Nephron progenitor cell (in vitro differentiated cells): ENCODE measurements at places on chromosomes 12 and 14.
A peak's percentile ranks its signal among the peaks of the same experiment; 100 is the strongest.

- H3K27ac ChIP-seq: no peak overlapping the region
- H3K27me3 ChIP-seq: peaks cover 4% of the 10 kb centered on the region
- peaks cover 45% of the 10 kb centered on the region for H3K4me1 ChIP-seq
- H3K36me3 ChIP-seq: no peaks in the 10 kb centered on the region
- no peak for DNase-seq
- H3K4me3 ChIP-seq: no peak overlapping the region
These were observed 76.3 kb downstream of the PHLDA1 start for GRCh38 chr12:75955251-75955650.

GRCh38 chr12:125305231-125305630, 240.0 kb downstream of the AACS start:
- H3K27ac ChIP-seq: no peak overlapping the region
- no peak overlapping the region for H3K4me3 ChIP-seq
- no peak for DNase-seq

DNA sequence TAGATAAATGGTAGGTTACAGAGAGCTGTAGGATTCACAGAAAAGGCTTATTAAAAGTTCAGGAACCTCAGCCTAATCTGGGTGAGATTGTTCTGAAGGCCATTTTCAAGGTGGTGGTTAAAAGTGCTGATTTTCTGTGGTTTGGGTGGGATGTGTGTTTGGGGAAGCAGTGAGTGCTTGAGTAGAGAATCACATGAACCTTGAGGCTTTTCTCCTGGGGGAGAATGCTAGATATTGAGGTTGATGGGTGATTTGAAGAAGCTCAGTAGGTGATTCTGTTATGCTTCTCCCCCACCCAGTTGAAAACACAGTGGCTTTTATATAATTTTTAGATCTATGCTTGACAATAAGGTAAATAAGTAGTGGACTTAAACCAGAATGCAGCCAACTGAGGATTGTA, 420.9 kb downstream of the PCNX1 start:
- H3K27ac ChIP-seq: no peak overlapping the region
- peaks cover 54% of the 10 kb centered on the region for H3K4me1 ChIP-seq
- no peak for DNase-seq
- H3K36me3 ChIP-seq: peaks cover 36% of the 10 kb centered on the region

- no peak for DNase-seq
- no peak overlapping the region for H3K27ac ChIP-seq
- no peaks in the 10 kb centered on the region for H3K27me3 ChIP-seq
- peaks cover 25% of the 10 kb centered on the region for H3K4me1 ChIP-seq
These were observed 11.3 kb downstream of the ATP2B1 start for GRCh38 chr12:89697296-89697695.

DNA sequence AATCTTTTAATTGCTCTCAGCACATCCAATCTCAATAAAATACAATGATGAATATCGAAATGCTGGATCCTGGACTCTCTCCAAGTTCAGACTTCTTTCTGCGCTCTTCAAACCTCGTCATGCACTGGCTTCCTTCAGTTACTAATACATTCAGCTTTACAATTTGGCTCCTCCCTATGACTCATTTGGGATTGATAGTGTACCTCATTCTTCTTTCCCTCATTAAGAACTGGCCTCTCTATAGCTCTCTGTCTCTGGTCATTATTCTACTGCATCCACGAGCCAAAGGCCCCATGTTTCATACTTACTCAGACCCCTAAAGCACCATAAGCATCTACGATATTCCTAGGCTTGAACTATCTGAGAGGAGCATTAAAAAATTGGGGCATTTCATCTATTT, 4.9 kb downstream of the TSPAN8 start:
- H3K27me3 ChIP-seq: no peaks in the 10 kb centered on the region
- H3K4me3 ChIP-seq: no peak overlapping the region
- H3K27ac ChIP-seq: no peak overlapping the region
- H3K36me3 ChIP-seq: no peaks in the 10 kb centered on the region
- no peak for DNase-seq
- H3K4me1 ChIP-seq: peaks cover 5% of the 10 kb centered on the region

DNA sequence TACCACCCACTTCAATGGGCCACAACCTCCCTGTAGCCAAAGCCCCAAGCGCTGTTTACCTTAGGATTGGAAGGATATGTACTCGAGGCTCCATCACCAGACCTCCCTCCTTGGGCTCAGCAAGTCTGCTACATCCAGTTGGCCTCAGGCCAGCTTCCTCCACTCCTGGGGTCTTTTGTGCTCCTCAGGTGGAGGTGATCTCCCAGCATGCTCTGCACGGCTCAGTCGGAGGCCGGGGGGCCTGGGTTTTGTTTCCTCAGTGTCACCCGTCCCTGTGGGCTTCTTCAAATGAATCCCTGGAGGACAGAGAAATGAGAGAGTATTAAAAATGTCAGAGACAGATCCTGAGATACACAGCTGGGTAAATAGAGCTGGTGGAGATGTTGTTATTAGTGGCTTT, 723.1 kb upstream of the TBX3 start:
- no peak overlapping the region for H3K4me3 ChIP-seq
- no peaks in the 10 kb centered on the region for H3K36me3 ChIP-seq
- no peak for DNase-seq
- H3K27me3 ChIP-seq: peaks cover 13% of the 10 kb centered on the region

- DNase-seq: no peak
- H3K27me3 ChIP-seq: no peaks in the 10 kb centered on the region
- H3K27ac ChIP-seq: peak overlapping the region; percentile 79
- peak overlapping the region; percentile 99 for H3K4me3 ChIP-seq
- H3K36me3 ChIP-seq: peaks cover 28% of the 10 kb centered on the region
- H3K4me1 ChIP-seq: peaks cover 42% of the 10 kb centered on the region
These were observed 2.4 kb downstream of the KLHDC2 start for GRCh38 chr14:49770212-49770817.

- no peaks in the 10 kb centered on the region for H3K4me1 ChIP-seq
- no peak for DNase-seq
- H3K4me3 ChIP-seq: no peak overlapping the region
These were observed 368.6 kb upstream of the RGS6 start for GRCh38 chr14:71563492-71564153.

DNA sequence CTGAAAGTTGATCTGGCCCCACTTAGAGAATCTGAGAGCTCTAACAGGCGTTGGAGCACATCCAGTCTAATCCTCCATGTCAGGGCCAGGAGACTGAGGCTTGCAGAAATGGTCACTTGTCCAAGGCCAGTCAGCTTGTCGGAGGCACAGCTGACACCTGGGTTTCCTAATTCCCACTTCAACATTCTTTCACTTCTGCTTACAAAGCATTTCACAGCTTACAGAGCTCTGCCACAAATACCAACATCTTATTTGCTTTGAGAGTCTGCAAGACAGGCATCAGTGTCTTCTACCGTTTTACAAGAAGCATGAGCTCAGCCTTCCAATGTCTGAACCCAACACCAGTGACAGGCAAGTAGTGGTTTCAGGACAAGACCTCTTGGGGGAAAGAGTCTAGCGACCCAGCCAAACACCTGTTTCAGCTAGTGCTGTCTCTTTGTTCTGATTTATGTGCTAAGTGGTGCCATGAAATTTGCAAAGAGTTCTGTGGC, 31.8 kb downstream of the ISCA2 start:
- no peak overlapping the region for H3K27ac ChIP-seq
- DNase-seq: no peak
- H3K4me1 ChIP-seq: peaks cover 23% of the 10 kb centered on the region
- H3K27me3 ChIP-seq: peaks cover 33% of the 10 kb centered on the region
- H3K36me3 ChIP-seq: no peaks in the 10 kb centered on the region

- no peak overlapping the region for H3K4me3 ChIP-seq
- peaks cover 49% of the 10 kb centered on the region for H3K4me1 ChIP-seq
- H3K36me3 ChIP-seq: no peaks in the 10 kb centered on the region
- no peak overlapping the region for H3K27ac ChIP-seq
- no peak for DNase-seq
These were observed 7.7 kb downstream of the SETD3 start for GRCh38 chr14:99472937-99473336.

- no peak overlapping the region for H3K27ac ChIP-seq
- no peak overlapping the region for H3K4me3 ChIP-seq
- H3K4me1 ChIP-seq: peaks cover 19% of the 10 kb centered on the region
- H3K27me3 ChIP-seq: peaks cover 3% of the 10 kb centered on the region
- H3K36me3 ChIP-seq: no peaks in the 10 kb centered on the region
These were observed 61.7 kb downstream of the PPP1R36 start for GRCh38 chr14:64611358-64612020.

- peak overlapping the region; percentile 66 for H3K27ac ChIP-seq
- no peak for DNase-seq
- H3K4me3 ChIP-seq: no peak overlapping the region
- H3K36me3 ChIP-seq: no peaks in the 10 kb centered on the region
These were observed 238.8 kb downstream of the PAWR start for GRCh38 chr12:79451978-79452377.

GRCh38 chr12:76374386-76375020, 26.3 kb upstream of the BBS10 start:
- H3K36me3 ChIP-seq: peaks cover 55% of the 10 kb centered on the region
- H3K27me3 ChIP-seq: no peaks in the 10 kb centered on the region
- H3K4me3 ChIP-seq: no peak overlapping the region
- H3K4me1 ChIP-seq: no peaks in the 10 kb centered on the region

GRCh38 chr14:55819610-55820304, 239.8 kb downstream of the KTN1 start:
- H3K4me3 ChIP-seq: no peak overlapping the region
- peaks cover 4% of the 10 kb centered on the region for H3K36me3 ChIP-seq
- H3K27ac ChIP-seq: no peak overlapping the region

- no peak for DNase-seq
- no peaks in the 10 kb centered on the region for H3K4me1 ChIP-seq
- H3K4me3 ChIP-seq: no peak overlapping the region
- H3K36me3 ChIP-seq: no peaks in the 10 kb centered on the region
- H3K27ac ChIP-seq: no peak overlapping the region
These were observed 183.3 kb downstream of the CCDC59 start for GRCh38 chr12:82174936-82175335.

- DNase-seq: peak; percentile 14
- H3K4me3 ChIP-seq: no peak overlapping the region
- H3K4me1 ChIP-seq: peaks cover 7% of the 10 kb centered on the region
- H3K36me3 ChIP-seq: no peaks in the 10 kb centered on the region
- no peak overlapping the region for H3K27ac ChIP-seq
- no peaks in the 10 kb centered on the region for H3K27me3 ChIP-seq
These were observed 35.9 kb downstream of the FBLN5 start for GRCh38 chr14:91911474-91912032.

- no peak overlapping the region for H3K4me3 ChIP-seq
- H3K27ac ChIP-seq: no peak overlapping the region
- H3K36me3 ChIP-seq: no peaks in the 10 kb centered on the region
- H3K4me1 ChIP-seq: no peaks in the 10 kb centered on the region
- DNase-seq: no peak
- H3K27me3 ChIP-seq: no peaks in the 10 kb centered on the region
These were observed 193.1 kb upstream of the FLRT2 start for GRCh38 chr14:85336817-85337216.

DNA sequence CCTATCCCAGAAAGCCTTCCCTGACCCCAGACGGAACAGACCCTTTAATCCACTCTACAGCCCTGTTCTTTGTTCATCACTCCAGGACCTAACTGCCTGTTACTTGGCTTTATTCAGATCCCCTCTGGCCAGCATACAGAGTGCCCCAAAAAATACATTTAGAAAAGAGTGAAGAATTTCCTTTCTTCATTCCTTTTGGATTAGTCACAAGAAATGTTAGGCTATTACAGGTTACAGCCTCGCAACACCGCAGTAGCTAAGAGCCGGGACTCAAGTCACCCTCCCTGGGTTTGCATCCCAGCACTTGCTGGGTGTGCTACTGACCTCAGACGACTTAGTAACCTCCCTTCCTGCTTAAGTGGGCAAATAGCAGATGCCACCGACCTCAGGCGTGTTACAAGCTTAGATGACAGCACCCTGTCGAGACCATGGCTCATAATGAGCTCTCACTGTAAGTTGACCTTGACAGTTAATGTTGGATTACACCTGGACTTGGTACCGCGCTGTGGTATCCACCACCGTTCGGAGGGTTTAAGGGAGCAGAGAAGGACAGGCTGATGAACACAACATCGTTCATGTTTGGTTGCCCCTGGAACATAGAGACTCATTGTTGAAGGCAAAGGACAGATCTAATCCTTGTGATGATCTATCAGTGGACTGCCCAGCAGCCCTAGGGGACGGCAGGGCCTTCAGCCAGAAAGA, 12.9 kb downstream of the GLRX5 start:
- H3K4me3 ChIP-seq: no peak overlapping the region
- peak overlapping the region; percentile 86 for H3K27ac ChIP-seq
- H3K4me1 ChIP-seq: peaks cover 14% of the 10 kb centered on the region
- H3K27me3 ChIP-seq: no peaks in the 10 kb centered on the region
- H3K36me3 ChIP-seq: peaks cover 46% of the 10 kb centered on the region

DNA sequence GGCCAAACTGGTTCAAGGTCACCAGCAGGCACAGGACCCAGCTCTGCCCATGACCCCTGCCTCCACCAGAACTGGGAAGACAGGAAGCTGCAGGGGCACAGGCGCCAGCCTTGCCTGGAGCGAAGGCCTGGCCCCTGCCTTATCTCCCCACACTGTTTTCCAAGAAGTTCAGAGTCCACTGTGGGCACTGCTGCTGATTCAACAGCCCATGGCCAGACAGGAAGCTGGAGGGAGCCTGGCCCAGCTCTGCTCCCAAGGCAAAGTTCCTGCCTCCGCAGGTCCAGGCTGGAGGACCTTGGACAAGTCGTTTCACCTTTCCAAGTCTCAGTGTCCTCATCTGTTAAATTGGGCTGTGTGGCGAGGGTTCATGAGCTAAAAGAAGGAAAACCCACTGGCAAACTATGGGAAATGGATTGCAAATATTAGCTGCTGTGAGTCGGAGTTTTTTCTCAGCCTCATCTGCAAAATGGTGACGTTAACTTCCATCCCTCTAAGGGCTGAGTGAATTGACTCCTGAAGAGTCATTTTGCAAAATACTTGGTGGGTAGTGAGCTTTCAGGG, 1.2 kb downstream of the PHETA1 start:
- H3K36me3 ChIP-seq: peaks cover 21% of the 10 kb centered on the region
- peaks cover 15% of the 10 kb centered on the region for H3K4me1 ChIP-seq
- peak overlapping the region; percentile 86 for H3K4me3 ChIP-seq
- H3K27ac ChIP-seq: no peak overlapping the region
- no peak for DNase-seq

DNA sequence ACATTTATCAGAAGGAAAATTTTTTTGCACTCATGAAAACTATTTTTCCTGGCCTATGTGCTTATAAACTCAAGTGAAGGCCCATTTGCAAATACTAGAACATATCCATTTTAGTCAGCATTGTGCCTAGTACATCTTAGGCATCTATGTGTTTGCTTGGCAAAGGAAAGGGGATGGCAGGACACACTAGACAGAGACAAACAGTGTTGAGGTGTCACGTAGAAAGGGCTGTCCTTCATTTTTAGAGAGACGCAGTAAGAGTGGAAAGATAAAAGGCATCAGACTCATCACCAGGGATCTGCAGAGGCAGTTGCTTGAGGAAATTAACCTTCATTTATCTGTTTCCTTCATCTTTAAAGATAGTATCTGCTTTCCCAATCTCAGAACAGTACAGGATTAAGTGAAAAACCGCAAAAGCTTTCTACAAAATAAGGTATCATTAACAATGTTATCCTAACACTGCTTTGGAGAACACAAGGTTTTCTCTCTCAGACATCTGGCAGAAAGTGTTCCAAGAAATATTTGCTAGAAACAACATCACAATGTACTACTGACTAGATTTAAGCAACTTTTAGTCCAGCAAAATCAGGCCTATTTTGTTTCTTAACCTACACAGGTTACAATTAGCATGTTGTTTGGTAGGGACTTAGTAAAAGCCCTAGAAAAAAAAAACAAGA, 2.0 kb downstream of the YBX3 start:
- DNase-seq: no peak
- H3K27me3 ChIP-seq: peaks cover 9% of the 10 kb centered on the region
- peaks cover 5% of the 10 kb centered on the region for H3K36me3 ChIP-seq
- H3K4me3 ChIP-seq: peak overlapping the region; percentile 95
